ENCODE measurements at places on chromosomes 4 and X.
A peak's percentile ranks its signal among the peaks of the same experiment; 100 is the strongest.

DNA sequence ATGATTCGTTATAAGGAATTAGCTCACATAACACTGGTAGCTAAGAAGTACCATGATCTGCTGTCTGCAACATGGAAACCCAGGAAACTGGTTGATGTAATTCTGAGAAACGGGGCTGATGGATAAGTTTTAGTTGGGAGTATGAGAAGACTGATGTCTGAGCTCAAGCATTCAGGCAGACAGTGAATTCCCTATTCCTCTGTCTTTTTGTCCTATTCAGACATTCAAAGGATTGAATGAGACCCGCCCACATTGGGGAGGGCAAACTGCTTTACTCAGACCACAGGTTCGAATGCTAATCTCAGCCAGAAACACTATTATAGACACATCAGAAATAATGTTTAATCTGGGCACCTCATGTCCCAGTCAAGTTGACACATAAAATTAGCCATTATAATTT, 515.5 kb downstream of the STPG2 start:
- no peak for DNase-seq

- no peak for DNase-seq
Observed at GRCh38 chr4:120755864-120756263, 166.7 kb downstream of the PRDM5 start.

DNA sequence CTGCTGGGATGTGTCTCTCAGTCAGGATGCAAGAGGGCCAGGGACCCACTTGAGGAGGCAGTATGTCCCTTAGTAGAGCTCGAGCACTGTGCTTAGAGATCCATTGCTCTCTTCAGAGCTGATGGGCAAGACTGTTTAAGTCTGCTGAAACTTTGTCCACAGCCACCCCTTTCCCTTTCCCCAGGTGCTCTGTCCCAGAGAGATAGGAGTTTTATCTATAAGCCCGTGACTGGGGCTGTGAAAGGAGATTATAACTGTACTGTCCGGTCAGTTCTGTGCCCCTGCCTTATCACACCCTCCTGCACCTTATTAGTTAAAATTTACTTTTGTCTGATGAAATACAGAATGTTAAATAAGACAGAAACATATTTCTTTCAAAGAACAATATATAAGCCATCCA, 378.4 kb downstream of the PABPC4L start:
- no peak for DNase-seq

- no peak for DNase-seq
Observed at GRCh38 chr4:87425711-87426110, 3.3 kb downstream of the NUDT9 start.

DNA sequence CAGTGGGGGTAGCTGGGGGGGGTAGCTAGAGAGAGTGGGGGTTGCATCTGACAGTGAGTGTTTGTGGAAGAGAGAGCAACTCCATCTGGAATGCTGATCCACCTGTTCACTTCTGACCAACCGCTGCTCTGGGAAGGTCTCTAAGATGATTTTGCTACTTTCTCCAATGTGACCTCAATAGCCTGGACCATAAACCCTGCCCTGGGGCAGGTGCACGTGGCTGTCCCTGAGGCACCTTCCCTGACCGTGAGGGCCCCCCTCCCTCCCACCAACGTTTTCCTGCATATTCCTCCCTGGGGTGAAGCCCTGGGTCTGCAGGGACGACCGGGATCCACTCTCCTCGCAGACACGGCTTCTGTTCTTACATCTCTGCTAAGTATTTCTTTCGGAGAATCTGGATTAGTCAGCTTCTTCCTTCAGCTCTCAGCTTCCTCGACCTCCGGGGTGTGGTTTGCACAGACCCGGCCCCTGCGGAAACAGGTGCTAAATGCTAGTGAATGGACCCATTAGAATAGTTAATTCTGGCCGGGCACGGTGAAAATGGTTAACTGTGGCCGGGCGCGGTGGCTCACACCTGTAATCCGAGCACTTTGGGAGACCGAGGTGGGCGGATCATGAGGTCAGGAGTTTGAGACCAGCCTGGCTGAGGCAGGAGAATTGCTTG, 21.4 kb upstream of the PLCXD1 start:
- no peak for DNase-seq

DNA sequence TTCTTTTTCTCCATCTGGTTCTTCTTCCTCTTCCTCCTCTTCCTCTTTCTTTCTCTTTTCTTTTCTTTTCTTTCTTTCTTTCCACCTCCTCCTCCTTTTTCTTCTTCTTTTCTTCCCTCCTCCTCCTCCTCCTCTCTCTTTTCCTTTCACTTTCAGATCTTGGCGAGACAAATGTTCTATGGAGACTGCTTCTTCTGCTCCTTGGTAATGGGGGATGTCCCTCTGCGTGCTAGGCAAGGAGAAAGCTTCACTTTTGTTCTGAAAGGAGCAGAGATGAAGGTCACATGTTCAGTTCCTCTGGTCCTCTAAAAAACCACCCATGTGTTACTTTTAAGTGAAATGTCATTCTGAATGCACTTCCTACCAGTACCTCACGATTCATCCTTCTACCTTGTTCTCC, 33.2 kb downstream of the NBDY start:
- DNase-seq = no peak

DNA sequence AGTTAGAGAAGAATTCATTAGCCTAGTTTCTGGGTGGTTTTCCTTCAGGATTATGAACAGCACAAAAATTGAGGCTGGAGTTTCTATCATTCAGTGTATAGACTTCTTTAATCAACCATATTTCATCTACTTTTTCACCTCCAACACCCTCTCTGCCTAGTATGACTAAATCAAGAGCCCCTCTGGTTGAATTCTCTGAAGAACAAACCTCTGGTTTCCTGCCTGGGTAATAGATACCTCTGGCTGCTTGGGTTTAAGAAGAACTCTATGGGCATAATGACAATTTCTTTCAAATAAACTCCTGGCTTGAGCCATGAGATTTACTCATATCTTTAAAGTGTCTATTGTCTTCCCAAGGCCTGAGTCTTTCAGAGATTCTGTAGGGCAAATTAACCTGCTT, 66.5 kb downstream of the C4orf33 start:
- no peak for DNase-seq

DNA sequence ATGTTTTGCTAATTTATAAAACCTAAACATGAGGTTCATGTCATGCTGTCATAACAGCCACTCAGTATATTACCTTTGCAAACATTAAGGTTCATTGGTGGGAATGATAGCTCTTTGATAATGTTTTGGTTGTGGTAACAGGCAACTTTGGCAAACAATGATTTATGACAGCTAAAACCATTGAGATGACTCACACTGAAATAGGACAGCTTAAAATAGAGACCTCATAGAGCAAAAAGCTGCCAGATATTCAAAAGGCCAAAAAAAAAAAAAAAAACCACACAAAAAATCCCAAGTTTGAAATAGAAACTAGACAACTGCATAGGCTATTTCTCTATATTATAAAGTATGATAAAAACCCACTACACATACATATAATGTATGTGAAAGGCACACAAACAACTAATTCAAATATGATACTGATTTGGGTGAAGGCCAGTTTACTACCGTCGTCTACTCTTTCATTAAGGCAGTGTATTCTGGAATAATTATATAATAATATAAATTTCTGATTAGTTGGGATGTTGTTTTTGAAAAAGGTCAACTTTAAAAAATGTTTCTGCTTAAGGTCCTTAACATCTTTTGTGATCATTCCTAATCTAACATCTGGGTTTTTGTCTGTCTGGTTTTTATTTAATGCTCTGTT, 646.0 kb upstream of the PITX2 start:
- no peak for DNase-seq

- no peak for DNase-seq
Observed at GRCh38 chr4:36178484-36178883, 65.8 kb downstream of the ARAP2 start.

DNA sequence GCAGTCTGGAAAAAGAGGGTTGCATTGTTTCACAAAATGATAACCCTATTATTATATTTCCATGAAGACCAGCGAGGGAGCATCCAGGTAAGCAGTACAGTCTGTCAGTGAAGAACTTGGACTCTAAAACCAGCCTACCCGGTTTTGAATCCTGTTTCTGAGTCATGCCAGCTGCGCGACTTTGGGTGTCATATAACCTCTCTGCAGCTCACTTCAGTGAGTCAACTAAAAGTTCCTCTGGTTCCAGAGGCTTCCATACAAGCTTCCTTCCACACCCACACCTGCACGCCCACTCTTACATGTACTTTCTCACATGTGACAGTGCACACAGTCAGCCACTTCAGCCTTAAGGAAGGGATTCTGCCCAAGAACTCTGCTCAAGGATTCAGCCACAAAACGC, 49.8 kb upstream of the PRPS2 start:
- no peak for DNase-seq

DNA sequence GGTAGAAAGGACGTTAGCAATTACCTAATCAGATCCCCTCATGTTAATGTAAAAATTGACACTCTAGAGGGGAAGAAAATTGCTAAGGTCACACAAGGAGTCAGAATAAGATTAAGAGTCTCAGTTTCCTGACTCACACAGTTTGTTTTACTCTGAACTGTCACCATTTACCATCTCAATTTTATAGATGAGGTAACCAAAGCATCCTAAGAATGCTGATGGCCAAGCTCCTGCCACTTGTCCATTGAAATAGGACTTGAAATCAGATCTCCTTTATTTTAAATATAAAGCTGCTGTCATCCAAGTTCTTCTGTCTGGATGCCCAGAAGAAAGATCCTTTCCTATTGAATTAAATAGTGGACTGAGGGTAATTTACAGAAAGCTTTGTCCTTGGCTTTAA, 114.8 kb upstream of the VAMP7 start:
- DNase-seq = no peak

- peak; percentile 12 for DNase-seq
Observed at GRCh38 chrX:53312946-53313727, 31.8 kb upstream of the IQSEC2 start.

GRCh38 chrX:126164689-126165400, 1.2 kb downstream of the DCAF12L2 start:
- no peak for DNase-seq

DNA sequence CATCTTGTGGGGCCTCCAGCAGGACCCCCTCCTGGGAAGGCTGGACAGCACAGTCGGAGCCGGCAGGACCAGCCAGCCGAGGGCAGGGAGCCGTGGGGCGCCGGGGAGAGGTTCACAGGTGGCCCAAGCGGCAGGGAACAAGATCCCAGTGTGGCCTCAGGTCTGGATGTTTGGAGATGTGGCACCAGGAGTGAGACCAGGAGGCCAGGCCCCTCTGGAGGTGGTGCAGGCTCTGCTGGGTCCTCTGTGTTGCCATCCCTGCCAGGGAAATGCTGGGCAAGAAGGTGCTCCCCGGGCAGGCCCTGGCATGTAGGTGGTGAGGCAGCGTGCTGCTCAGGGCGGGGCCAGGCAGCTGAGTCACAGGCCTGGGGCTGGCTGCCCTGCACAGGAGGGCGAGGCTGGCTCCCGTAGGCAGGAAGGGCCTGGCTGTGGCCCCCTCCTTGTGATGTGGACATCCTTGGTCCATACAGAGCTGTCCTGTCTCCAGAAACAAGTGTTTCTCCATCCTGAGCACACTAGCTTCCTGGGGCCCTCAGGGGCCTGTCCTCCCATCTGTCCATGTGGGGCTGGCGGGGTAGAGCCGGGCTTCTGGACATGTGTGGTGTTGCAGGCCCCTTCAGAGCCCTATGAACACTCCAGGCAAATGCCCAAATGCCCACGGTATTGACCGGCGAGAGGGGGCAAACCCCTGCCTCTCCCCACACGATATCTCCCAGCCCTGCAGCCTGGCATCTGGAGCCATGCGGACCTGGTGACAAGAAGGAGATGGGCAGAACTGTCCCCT, 4.8 kb upstream of the HGFAC start:
- no peak for DNase-seq

DNA sequence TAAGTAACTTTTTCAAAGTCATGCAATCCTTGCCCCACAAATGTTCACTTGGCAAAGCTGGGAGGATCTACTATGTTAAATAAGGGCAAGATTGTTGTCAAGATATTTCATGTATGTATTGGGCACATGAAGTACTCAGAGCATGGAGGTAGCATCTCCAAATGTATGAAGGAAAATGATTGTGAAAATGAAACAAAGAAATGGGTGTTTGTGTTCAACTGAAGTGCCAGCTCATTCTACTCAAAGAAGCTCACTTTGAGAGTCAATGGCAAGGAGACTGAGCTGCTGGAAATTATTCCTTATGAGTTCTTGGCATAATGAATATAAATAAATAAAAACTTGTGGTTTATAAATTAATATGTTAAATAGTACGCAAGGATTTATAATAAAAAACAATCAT, 124.5 kb upstream of the ARSJ start:
- no peak for DNase-seq

DNA sequence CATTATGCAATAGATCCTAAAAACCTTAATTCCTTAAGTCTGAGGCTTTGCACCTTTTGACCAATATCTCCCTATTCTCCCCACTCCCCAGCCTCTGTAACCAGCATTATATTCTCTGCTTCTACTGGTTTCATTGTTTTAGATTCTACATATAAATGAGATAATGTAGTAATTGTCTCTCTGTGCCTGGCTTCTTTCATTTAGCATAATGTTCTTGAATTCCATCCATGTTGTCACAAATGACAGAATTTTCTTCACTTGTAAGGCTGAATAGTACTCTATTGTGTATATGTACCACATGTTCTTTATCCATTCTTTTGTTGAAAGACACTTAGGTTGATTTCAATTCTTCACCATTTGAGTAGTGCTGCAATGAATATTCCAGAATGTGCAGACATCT, 66.0 kb downstream of the MAGEC1 start:
- DNase-seq = no peak

GRCh38 chr4:86523333-86523732, 70.8 kb upstream of the PTPN13 start:
- no peak for DNase-seq

GRCh38 chr4:123018396-123018775, 96.0 kb upstream of the NUDT6 start:
- no peak for DNase-seq

DNA sequence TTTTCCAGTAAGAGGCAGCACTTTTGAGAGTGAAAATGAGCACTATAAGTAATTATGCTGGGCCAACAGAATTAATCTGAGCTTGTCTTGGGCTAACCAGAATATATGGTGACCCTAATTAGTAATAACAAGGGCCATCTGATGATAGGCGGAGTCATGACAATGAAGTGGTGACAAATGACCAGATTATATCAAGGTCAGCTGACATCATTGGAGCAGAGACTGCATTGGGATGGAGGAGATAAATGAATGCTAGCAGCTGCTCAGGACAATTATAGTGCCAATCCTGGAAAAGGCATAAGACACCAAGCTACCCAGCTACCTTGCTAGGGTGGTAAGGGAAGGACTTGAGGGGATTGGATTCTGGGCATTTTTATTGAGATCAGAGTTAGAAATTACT, 1548.7 kb downstream of the RPA4 start:
- no peak for DNase-seq

DNA sequence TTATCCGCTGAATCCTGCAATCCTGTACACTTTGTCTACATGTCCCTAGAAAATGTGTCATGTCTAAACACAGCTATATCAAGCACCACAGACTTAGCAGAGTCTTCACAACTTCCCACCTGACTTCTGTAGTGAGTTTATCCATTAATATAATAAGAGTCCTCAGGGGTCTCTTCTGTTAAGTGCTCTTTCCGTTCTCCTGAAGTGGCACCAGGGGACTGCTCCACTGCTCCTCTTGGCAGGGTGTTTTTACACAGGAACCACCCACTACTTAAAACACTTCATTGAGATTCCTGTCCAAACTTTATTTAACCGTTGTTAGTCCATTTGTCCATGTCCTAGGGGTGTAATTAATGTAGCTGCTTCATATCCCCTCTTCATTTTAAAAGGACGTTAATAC, 1000.4 kb downstream of the STPG2 start:
- DNase-seq = no peak

- no peak for DNase-seq
Observed at GRCh38 chr4:115090483-115091075, 22.8 kb downstream of the NDST4 start.

All from stimulated activated CD4-positive, alpha-beta T cell treated with anti-CD3 and anti-CD28 coated beads, Interleukin-1b, Interleukin-23, amount 100 ng/mL, for 1 hour (primary cell).